Renal cortex interstitium (tissue), 15 donors: ENCODE measurements at places on chromosomes 7 and 10. TPM values are rescaled to one million over a fixed set of nuclear protein-coding genes. Genes with fewer than 3 reads are reported as not detected.

- DNase-seq: no peak
These were observed 38.1 kb downstream of the IKZF1 start for GRCh38 chr7:50342616-50343114.

CACNA2D1 gene
- 30.7 TPM for polyA plus RNA-seq

DNA sequence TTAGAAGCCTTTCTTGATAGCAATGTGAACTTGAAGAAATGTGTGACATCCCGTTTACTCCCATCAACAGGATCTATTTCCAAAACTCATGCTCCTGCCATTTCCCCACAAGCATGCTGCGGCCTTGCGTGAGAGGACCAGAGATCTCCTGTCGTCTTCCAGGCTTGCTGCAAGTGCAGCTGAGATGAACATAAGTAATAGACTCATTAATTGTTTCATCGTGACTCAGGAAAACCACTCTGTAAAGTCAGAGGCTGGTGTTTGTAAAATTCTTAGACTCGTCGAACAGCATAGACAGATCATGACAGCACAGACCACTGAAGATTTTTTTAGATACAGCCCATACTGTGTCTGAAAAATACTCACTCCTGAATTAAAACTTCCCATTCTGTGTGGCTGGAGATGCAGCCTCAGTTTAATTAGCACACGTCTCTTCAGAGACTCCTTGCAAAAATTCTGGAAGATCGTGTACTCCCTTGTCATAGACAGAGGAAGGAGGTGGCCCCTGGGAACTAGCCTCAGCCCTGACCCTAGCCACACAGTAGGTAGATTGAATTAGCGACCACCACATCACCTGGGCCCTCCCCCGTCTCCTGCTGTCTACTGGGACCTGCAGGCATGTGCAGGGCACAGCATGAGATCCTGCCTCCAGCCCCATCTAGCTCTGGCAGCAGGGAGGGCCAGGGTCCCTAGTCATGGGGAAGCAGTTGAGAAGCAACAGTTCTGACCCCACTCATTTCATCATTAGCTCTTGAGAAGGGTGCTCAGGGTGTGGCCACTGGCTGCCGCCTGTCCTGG is 226.0 kb downstream of the CELF2 start:
- no peak for DNase-seq

- no peak for DNase-seq
These were observed 34.4 kb upstream of the CABCOCO1 start for GRCh38 chr10:61628151-61628874.

ASZ1 gene
- polyA plus RNA-seq: 0.06 TPM

PWWP2B gene
- polyA plus RNA-seq: 10.1 TPM

PNLIPRP2 gene
- polyA plus RNA-seq: 0.10 TPM

DNA sequence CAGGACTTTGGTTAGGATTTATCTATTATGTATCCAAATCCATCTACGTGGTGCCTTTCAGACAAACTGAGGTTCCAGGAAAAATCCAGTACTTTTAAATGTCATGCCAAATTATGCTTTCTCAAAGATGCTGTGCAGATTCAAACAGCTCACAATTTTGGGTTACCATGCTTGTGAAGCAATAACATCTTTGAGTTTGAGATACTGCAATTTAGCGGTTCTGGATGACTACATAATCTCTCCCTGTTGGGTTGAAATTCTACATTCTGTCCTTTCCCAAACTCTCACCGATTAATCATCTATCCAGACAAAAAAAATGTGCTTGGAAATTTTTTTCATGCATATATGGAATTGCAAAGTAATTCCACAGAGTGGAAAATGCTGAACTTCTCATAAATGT is 3.5 kb downstream of the RHOBTB1 start:
- no peak for DNase-seq

SEMA3D gene
- 46.1 TPM for polyA plus RNA-seq

KCND2 gene
- polyA plus RNA-seq: 2.6 TPM

SLC18A3 gene
- not detected for polyA plus RNA-seq

GRCh38 chr7:2956526-2957368 is 86.9 kb downstream of the CARD11 start:
- no peak for DNase-seq

HOXA1 gene
- 2.5 TPM for polyA plus RNA-seq

- DNase-seq: peak; percentile 31
These were observed 101.5 kb downstream of the CHCHD3 start for GRCh38 chr7:132980402-132980801.

FAM107B gene
- 117 TPM for polyA plus RNA-seq

- no peak for DNase-seq
These were observed 109.0 kb downstream of the EBF3 start for GRCh38 chr10:129854796-129855705.

DNA sequence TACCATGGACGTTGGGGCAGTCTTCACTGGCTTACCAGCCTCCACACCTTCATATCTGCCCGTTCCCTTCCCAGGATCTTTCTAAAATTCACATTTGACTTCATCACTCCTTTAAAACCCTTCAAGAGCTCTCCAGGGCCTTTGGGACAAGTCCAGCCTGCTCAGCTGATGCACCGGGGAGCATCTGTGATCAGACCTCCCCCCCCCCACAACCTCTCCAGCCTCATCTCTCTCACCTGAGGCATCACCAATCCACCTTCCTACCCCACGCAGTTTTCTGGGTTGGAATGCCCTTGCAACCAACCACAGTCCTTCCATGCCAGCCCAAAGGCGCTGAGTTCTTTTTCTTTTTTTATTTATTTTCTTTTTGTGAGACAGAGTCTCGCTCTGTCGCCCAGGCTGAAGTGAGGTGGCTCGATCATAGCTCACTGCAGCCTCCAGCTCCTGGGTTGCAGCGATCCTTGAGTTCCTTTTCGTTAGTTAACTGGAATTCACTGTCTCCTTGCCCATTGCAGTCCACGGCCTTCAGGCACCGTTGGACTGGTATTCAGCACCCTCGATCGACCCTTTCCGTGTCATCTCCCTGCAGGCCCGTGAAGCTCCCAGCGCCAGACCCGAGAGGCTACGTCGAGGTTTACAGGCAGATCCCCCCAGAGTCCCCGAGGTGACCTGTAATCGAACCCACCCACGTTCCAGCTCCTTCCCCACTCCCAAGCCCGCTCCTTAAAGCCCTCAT is 654 bp downstream of the ALKBH4 start:
- no peak for DNase-seq

MNX1 gene
- polyA plus RNA-seq: 0.09 TPM

DNA sequence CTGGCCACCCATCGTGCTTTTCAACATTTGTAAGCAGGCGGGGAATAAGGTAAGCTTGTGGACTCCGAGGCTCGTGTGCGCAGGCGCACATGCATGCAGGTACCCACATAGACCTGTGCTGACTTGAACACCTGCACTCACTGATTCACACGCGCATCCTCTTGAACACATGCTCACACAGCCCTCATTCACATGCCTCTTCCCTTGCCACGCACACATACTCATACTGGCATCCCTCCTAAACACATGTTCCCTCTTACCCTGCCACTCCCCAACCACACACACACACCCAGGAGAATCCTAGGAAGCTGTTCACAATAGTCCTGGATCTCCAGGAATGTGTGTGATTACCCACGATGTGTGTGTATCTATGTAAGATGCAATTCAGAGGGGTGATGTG is 44.1 kb upstream of the LBX1 start:
- DNase-seq: no peak

DNA sequence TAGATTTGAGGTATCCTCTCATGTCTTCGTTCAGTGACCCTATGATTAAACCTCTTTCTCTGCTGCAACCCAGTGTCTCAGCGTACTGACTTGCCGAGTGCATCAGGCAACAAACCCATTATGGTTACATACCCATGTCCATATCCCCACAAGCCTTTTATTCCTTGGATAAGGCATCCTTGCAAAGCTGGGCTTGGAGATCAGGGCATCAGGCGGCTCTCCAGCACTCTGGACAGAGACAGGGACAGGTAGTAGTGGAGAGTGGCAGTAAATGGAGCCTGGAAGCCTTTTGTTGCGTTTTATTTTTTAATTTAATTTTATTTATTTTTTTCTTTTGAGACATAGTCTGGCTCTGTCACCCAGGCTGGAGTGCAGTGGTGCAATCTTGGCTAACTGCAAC is 32.0 kb upstream of the NPFFR1 start:
- DNase-seq: no peak

DNA sequence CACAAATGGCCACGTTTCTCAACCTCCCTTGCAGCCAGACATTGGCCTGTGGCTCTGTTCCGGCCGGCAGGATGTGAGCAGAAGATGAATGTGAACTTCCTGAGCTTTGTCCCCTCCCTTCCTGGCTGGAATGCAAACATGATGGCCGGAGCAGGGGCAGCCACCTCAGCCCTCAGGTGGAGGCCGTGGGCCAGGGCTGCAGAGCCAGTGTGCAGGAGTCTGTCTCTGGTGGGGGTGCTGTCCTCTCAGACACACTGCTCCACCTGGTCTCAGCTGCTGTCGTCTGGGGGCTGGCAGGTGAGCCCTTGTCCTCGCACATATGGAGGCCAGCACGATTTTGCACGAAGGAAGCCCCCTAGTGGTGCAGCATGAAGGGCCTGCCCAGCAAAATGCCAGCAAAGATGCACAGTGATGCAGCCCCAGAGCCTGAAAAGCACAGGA is 25.3 kb upstream of the PWWP2B start:
- no peak for DNase-seq

PPP1R17 gene
- polyA plus RNA-seq: not detected

GRCh38 chr10:63901881-63902280 is 380.7 kb downstream of the REEP3 start:
- DNase-seq: no peak

DNA sequence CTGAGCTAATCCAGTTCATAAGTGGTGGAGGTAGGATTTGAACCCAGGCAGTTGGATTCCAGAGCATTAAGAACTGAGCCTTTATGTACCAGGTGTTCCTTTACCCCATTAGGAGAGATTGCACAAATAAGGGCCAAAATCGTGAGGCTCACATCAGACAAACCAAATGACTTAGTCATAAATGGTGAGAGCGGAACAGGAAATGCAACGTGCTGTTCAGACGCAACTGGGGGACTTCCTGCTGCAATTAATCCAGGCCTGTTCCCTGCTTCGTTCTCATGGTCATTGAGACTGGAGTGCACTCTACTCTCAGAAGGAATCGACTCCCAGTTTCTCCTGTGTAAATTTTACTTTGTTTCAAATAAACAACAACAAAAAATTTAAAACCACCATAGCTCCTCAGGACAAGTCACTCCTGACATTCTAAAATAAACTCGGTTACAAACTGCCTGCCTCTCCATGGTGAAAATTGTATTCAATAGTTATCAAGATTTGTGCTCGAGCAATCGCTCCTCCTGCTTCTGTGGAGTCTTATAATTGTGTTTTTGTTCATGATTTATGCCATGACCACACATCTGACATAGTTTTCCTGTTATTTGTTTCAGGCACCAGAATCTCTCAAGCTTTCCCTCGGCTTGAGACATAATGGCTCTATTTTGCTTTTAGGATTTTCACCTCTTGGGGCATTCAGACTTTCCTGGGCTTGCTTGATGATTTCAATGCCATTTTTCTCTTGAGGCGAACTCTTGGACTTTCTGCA is 115.3 kb upstream of the BMPER start:
- DNase-seq: no peak

- peak; percentile 32 for DNase-seq
These were observed 61.2 kb downstream of the DNAJB6 start for GRCh38 chr7:157397731-157398691.

DNA sequence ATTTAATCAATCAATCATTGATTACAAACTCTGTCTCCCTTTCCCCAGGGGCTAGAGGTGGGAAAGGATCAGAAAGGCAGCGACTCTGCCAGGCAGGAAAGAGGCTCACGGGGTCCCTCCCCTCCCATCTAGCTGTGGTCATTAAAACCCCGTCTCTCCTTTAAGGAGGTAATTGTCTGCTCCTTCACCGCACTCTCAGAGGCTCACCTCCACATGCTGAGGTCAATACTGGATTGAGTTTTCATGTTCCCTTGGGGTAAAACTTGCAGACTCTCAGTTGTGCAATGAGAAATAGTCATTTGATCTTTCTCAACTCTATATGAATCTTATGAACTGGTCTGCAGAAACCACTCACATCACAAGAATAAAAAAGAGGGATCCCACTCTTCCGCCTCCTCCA is 368.8 kb downstream of the ADRA2A start:
- no peak for DNase-seq

CTNNA3 gene
- polyA plus RNA-seq: 2.1 TPM

SDK1 gene
- 9.1 TPM for polyA plus RNA-seq

SPAM1 gene
- polyA plus RNA-seq: not detected

GRCh38 chr10:103514244-103514643 is 20.7 kb downstream of the NEURL1 start:
- DNase-seq: no peak

DNA sequence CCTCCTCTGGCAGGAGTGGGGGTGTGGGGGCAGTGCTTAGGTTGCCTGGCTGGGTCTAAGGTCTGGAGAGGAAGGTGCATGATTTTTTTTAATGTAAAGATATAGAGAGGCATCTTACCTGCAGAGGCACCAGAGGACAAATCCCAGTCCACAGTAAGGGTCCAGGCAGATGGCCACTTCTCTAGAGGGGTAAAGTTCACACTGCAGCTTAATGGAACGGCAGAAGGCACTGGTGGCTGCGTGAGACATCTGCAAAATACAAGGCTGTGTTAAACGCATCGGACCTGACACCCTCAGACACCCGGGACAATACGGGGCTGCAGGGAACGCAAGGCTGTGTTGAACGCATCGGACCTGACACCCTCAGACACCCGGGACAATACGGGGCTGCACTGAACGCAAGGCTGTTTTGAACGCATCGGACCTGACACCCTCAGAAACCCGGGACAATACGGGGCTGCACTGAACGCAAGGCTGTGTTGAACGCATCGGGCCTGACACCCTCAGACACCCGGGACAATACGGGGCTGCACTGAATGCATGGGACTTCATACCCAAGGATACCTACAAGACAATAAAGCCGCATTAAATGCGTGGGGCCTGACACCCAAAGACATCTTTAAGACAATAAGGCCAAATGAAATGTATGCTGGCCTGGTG is 206.0 kb downstream of the ZMYND11 start:
- DNase-seq: no peak

- DNase-seq: no peak
These were observed 72.9 kb upstream of the ARMC3 start for GRCh38 chr10:22854935-22855421.

NEUROD6 gene
- polyA plus RNA-seq: not detected

- DNase-seq: no peak
These were observed 228.4 kb downstream of the CUX1 start for GRCh38 chr7:102045681-102046372.

- DNase-seq: no peak
These were observed 729 bp downstream of the DNAJB6 start for GRCh38 chr7:157337316-157338149.

DNA sequence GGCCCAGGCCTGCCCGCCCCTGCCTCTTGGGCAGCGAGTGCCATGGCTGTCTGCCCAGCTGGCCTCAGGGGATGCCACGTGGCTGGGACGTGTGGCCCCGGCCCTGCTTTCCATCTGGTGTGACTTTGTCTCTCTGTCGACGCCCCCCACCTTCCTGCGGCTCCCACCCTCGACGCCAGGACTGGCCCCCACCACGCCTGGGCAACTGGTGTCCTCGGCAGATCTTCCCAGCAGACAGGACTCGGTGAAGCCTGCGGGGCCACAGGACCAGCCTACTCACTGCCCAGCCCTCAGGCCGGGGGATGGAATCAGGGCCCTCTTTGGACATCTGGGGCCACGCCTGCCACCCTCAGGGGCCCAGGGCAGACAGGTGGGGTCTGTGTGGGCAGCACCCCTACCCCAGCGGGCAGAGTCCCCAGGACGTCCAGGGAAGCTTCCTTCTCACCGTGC is 55.1 kb downstream of the UNCX start:
- DNase-seq: no peak

MINDY4 gene
- 11.3 TPM for polyA plus RNA-seq

- DNase-seq: no peak
These were observed 139.9 kb upstream of the DGKB start for GRCh38 chr7:15042285-15043065.
